Trophoblast cell (in vitro differentiated cells and primary cell): ENCODE measurements at places on chromosomes 3 and 15.

DNA sequence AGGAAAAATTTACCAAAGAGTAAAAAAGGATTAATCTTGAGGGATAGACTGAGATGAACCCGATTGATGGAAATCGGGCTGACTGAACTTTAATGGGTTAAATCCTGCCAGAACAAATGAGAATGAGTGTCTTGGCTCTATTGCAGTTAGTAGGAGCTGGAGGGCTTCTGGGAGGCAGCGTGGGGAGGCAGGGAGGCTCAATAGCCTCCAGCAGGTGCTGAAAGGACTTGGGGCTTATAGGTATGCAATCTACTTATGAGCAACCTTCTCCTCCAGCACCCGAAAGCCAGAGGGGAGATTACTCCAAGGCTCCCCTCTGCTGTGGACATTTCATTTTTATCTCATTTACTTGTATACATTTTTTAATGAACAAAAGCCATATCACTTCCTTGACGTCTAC, 1.0 kb upstream of the CRYBG3 start:
- no peak for DNase-seq

GRCh38 chr15:36756707-36757106, 177.3 kb downstream of the CDIN1 start:
- DNase-seq: no peak

- DNase-seq: peak; percentile 75
Observed at GRCh38 chr3:51099794-51100535, 285.1 kb upstream of the MANF start.

DNA sequence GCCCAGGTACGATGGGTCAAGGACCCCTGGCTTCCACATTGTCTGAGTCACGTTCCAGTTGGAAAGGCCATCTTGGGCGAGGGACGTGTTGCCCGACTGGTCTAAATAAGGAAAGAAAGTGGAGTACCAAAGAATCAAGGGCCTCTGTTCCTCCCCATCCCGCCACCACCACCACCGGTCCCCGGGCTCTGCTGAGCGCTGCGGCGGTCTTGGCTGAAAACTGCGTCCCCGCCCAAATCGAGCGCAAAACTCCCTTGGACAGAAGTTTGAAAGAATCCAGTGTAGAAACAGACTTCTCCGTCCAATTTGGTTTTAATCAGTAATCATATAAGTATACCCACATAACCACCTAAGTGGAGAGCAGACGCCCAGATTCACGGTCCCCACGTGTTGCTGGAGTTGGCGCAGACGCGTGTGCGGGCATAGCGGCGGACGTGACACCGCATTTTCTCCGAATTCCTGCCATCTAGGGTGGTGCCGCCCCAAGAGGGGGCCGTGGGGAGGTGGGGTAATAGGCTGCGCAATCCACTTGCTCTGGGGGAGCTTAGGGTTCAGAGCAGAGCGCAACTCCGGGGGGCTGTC, 243.8 kb upstream of the TOPAZ1 start:
- DNase-seq: no peak
